ENCODE measurements at places on chromosomes 5 and 9. TPM values are rescaled to one million over a fixed set of nuclear protein-coding genes. Genes with fewer than 3 reads are reported as not detected.

DNA sequence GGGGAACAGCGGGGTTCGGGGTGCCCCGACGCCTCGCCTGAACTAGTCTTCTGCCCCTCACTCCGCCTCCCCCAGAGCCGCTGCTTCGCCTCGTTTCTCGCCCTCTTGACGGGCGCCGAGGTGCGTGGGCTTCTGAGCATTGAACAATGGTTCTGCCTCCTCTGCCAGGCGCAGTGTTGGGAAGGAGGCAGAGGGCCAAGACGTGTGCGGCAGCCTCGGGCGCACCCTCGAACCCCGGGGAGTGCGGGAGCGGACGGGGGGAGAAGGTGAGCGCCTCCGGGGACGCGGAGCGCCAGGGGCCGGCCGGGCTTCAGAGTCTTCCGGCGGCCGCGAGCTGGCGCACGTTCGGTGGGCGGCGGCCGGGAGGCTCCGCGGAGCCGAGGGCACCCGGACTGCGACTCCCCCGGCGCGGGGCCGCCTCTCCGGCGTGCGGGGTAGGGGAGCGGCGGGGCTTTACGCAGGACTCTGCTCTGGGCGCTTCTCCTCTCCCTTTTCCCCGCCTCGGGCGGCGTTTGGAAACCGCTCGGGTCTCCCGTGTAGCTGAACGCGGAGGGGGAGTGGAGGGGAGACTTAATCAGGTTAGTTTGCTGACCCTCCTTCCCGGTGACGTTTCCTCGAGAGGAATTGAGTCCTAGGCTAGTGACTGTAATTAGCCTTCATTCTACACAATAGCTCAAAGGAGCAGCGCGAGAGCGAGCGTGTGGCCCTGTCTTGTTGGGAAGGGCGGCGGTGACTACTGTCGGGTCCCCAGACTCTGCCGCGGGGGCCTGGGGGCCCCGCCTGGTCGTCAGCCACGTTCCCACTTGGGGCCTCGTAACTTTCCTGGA, 1.1 kb downstream of the VLDLR start:
- DNase-seq, result peak; percentile 25

GRCh38 chr5:175436359-175436758, 7.6 kb downstream of the DRD1 start:
- DNase-seq, result no peak

DNA sequence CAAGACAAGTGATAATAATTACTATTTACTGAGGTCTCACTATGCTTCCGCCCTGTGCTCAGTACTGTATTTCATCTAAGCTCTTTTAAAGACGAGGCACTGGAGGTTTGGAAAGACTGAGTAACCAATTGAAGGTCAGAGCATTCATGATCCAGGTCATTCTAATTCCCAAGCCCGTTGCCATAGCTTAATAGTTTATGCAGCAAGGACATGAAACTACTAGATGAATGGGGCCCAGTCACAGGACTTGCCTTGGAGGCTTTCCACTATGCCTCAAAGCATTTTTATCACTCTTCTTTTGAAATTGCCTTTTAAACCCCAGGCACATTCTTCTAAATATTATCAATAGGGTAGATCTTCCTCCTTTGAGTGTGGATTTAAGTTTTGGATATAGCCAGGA, 17.2 kb upstream of the NFIB start:
- DNase-seq, result no peak

DNA sequence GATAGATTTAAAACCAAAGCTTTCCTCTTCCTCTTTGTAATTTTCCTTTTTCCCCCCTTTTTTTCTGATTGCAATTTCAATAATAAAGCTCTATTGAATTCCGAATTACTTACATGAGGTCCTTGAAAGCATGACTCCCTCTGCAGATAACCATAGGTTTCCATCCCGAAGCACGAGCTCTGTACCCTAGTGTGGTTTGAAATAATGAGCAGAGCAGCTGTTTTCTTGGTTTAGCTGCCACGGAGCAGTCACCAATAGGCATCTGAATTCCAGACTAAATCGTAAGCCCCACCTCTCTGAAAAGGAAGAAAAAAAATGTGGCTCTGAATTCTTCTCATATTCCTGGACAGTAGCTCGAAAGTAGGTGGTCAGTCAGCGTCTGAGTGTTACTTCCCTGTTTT, 18.5 kb upstream of the GNE start:
- no peak for DNase-seq

DNA sequence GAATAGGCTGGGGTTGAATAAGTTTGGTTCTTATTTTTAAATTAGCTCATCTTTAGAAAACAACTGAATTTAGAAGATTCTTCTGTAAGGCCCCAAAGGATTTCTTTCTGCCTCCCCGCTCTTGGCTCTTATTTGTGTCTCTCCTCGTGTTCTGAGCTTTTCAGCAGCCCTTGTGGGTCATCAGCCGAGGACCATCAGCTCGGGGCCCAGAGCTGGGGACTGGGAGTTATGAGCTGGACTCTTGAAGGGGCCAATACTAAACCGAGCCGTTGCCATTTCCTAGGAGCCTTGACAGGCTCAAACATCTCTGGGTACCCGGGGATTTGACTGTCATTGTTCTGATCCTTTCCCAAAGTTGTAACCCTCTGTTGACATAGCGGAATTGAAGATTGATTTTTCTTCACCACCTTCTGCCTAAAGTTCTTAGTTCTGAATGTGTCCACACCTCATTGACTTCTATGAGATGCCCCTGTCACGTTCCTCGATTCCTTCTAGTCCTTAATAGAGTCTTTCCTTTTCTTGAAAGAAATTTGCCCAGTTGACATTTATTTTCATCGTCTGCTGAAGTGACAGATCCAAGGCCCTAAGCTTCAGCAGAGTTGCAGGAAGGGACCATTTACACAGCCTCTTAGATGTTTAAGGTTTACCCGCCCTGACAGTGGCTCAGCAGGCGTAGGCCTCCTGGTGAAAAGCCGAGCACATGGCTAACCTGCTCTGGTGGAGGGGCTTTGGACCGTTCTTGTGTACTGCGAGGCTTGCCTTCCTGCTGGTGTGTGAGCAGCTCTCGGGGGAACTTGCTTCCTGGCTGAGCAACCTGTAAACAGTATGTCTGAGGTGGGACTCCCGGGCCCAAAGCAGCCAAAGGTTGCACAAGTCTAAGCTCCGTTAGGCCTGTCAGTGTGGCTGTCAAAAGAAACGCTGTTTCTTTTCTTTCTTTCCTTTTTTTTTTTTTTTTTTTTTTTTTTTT, 24.0 kb downstream of the ABL1 start:
- DNase-seq, result no peak

GRCh38 chr5:50740832-50741231, 74.4 kb downstream of the PARP8 start:
- DNase-seq, result no peak

DNA sequence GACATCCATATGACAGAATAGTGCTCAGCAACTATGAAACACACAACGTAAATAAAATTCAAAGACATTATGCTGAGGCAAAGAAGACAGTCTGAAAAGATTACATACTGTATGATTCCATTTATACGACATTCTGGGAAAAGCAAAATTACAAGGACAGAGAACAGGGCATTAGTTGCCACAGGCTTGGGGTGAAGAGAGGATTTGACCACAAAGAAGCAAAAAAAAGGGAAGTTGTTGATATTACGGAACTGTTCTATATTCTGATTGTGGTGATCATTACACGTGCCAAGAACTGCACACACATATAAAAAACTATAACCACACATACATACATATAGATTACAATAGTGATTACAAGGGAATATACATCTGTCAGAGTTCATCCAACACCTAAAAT, 24.1 kb downstream of the CDK5RAP2 start:
- DNase-seq, result no peak

OLFML2A gene
- 1.6 TPM for total RNA-seq

C5orf58 gene
- not detected for total RNA-seq

ACTBL2 gene
- not detected for total RNA-seq

C9 gene
- total RNA-seq, result under 0.01 TPM

PCDHGB3 gene
- 8.2 TPM for total RNA-seq

IPPK gene
- total RNA-seq, result 13.5 TPM
